ENCODE measurements at places on chromosomes 11 and 22. TPM values are rescaled to one million over a fixed set of nuclear protein-coding genes. Genes with fewer than 3 reads are reported as not detected.

The CRKL gene
- 21.3 TPM for total RNA-seq

The LGR4 gene
- total RNA-seq = 50.3 TPM

The MIOX gene
- not detected for total RNA-seq

The KBTBD4 gene
- total RNA-seq = 17.4 TPM

The TEX12 gene
- total RNA-seq = not detected

The KCNJ11 gene
- 1.3 TPM for total RNA-seq

All from A549 treated with GW870086 at 1 μM for 4 hours (cell line).